ENCODE measurements at places on chromosomes 2 and 18. TPM values are rescaled to one million over a fixed set of nuclear protein-coding genes. Genes with fewer than 3 reads are reported as not detected.
A peak's percentile ranks its signal among the peaks of the same experiment; 100 is the strongest.

DNA sequence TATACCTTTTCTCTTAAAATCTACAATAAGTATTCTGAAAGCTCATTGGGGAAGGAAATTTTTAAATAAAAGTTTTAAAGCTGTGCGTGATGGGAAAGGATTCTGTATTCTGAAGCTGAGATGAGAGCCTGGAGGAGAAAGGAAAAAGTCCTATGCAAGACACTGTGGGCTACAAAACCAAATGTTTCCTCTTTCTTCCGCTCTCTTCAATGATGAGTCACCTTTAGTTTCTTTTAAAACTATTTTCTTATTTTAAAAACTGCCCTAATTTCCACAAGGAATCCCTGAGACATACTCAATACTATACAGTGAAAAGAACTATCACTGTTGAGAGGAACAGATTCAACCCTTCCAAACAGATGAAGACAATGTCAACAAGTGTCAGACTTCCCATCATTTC is 87.4 kb downstream of the INO80D start:
- no peak for DNase-seq

DNA sequence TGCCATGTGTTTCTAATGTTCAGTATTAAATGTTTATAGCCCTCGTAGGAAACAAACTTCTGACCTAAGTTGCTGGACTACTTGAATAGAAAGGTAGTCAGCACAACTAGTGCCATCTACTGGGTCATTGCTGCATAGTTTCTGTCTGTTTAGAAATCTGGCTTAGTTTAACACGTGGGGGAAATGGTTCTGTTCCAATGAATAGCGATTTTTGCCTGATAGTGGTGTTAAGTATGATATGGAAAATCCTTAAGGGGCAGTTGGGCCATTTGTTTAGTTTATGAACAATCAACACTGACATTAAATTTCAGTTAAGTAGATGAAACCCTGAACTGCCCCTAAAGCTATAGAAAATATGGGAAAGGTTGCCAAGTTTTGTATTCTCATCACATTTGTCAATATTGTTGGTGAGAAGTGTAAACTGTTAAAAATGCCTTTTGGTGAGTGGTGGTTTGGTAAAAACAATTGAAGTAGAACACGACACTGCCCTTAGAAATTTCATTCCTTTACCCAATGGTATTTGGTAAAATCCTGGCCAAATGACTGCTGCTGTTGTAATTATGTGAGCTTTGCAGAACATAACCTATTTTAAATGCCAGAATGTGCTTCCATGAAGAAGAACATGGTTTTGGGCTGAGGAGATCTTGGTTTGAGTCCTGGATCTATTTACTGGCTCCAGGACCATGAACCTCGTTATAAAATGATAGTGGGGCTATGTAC is 13.2 kb downstream of the NABP1 start:
- DNase-seq, result no peak

DNA sequence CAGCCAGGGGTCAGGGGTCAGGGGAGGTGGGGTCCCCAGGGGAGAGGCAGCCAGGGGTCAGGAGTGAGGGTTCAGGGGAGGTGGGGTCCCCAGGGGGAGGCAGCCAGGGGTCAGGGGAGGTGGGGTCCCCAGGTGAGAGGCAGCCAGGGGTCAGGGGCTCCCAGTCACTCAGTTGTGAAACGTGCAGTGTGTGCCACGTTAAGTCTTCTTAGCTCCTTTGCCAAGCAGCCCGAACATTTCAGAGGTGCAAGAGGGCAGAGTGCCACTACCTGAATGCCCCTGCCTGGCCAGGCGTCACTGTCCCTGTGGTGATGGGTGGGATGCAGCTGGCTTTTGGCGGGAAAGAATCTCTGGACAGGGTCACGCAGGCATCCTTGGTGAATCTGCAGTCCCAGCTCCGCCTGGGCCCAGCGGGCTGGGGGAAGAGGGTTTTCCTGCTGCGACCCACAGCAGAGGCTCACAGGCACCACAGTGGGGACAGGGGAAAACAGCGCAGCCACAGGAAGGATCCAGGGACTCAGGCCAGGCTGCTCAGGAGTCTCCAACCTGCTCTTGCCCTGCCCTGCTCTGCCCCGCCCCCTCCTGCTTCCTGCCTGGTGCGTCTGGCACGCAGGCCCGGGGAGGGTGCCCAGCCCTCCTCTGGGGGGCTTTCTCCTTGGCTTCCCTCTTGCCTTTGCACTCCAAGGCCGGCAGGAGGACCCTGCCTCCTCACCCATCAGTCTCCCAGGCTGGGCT is 188.3 kb downstream of the TWIST2 start:
- no peak for DNase-seq

DNA sequence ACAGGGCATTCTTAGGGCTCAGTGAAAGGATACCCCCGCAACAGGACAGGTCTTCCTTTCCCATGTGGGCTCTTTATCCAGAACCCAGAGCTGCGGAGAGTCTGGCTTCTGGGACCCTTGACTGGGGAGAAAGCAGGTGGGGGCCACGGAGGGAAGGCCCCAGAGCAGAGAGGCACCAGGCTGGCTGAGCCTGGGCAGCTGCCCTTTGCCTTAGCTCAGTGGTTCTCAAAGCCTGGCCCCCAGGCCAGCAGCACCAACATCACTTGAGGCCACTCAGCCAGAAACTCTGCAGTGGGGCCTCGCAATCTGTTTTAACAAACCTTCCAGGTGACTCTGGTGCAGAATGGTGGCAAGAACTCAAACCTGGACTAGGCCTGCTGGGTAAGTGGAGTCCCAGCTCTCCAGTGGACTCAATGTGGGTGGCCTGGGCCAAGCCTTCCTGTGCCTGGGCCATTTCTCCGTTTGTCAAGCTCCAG is 1.6 kb upstream of the TMEM37 start:
- DNase-seq, result no peak

- peak; percentile 84 for DNase-seq
These were observed 144.0 kb downstream of the TNS1 start for GRCh38 chr2:217858519-217859491.

DNA sequence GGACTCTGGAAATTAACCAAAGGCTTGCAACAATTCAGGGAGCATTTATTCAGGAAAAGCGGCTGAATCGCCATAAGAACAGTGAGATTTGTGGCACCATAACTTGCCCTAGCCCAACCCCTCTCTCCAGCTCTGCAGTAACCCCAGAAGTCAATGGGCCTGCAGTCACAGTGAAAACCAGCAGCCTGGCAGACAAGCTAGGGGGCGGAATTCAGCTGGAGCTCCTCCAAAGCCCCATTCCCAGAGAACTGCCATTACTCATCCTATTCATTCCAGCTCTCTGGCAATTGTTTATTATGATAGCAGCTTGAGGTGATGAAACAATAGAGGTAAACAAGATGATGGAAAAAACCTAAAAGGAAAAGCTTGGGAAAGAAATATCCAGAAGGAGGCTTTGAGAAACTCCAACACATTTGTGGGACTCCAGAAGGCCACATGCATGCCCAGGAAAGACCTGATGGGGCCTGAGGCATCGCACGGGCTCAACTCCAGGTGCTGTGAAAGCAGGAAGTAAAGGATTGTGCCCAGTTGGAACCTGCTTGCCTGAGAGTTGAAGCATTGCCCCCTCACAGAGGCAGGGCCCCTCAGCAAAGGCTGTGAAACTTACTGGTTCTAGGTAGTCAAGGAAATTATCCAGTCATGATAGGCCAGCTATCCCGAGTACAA is 126.7 kb downstream of the TWIST2 start:
- DNase-seq, result no peak

DNA sequence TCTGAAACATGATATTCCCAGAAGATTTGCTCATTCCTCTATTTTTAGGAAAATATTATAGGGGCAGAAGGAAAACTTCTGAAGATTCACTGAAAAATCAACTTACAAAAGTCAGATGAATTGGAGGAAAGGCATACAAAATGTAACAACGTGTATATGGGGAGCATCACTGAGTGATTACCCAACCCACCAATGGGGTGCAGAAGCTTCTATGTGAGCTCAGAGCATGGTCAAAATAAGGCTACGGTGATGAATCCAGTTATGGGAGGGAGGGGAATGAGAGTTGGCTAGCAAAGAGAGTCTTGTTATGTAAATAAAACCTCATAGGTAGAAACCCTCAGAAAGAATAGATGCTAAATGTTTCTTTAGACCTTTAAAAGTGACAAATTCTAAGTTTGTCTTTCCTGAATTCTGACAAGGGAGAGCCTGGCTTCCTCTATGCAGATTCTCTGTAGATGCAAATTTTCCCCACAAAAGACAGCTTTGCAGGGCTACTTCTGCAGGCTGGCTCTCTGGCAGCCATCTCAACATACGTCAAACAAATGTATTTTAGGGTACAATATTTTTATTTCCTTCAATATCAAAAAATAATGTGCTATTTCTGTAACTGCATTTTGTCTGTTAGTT is 171.4 kb upstream of the NDUFV2 start:
- no peak for DNase-seq

DNA sequence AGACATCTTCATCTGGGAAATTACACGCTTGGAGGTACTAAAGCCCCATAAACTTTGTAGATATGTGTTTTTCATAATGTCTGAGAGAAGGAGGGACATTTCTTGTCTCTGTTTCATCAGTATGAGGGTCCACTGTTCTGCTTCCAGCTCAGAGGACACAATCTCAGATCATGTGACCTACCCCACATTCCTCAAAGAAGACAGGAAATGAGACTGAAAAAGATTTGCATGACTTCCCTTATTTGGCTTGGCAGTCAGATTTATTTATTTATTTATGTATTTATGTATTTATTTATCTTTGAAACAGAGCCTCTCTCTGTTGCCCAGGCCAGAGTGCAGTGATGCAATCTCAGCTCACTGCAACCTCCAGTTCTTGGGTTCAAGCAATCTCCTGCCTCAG is 463.7 kb upstream of the RGPD4 start:
- no peak for DNase-seq

DNA sequence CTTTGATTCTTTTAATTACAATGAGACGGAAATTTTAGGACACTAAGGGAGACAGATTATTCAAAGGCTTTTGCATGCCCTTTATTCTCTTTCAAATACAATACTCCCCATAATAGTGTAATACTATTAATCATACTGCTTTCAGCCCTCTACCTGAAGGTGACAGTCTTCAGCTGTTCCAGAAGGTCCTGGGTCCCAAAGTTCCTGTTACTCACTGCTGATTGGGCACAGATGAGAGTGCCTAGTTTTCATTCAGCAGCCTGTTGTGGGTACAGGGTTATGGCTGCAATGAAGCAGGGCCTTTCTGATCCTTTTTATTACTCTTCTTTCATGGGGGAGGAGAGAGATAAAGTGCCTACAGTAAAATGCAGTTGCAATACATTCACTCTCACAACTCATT is 80.2 kb downstream of the NUP35 start:
- no peak for DNase-seq

ANKRD53 gene
- 3.3 TPM for polyA plus RNA-seq

RESP18 gene
- polyA plus RNA-seq, result not detected

- no peak for DNase-seq
These were observed 69.2 kb downstream of the TRIP12 start for GRCh38 chr2:229852565-229852964.

TRPM8 gene
- polyA plus RNA-seq, result not detected

- DNase-seq, result no peak
These were observed 14.9 kb upstream of the ACKR3 start for GRCh38 chr2:236554629-236555282.

GRCh38 chr18:43004421-43004820 is 111.1 kb downstream of the RIT2 start:
- no peak for DNase-seq

DNA sequence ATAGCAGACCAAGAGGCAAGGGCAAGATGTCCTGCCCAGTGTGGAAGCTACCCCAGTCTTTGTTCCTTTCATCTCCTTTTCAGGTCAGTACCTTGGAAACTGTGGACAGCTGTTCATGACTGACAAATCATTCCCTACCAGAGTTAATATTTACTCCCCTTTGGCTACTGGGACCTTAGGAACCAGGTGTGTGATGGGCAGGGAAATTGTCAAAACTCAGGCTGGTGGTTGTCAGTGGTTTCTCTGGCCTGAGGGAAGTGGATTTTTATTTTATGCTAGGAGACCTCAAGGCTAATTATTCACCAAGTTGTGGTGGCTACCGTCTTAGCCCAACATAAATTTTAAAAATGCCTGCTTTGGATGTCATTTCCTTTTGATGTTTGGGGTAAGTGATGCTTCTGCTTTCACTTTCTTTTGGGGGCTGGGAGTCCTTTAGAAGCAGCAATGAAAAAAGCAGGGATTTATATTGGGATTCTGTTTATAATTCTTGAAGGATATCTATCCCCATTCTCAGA is 119.3 kb downstream of the SETBP1 start:
- DNase-seq, result no peak

GRCh38 chr2:27218614-27219013 is 1.4 kb downstream of the CAD start:
- no peak for DNase-seq

GRB14 gene
- polyA plus RNA-seq, result 14.7 TPM

DNA sequence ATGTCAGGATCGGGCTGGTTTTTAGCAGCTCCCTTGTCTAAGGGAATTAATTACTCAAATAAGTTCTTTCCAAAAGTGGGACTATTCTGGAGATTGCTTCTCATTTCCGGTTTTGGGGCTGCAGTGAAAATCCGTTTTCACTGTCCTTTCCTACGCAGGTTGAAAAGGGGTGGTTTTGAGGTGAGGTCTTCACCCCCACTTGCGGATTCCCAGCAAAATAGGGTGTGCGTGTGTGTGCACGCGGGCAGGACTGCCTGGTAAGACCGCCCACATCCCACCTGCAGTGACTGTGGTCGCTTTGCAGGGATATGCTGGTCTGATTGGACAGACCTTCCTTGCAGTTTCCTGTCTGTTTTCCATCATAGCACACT is 472 bp upstream of the PLEKHM3 start:
- peak; percentile 40 for DNase-seq

ARL4C gene
- polyA plus RNA-seq, result 2.2 TPM

GRCh38 chr2:17976871-17977746 is 98.6 kb downstream of the KCNS3 start:
- DNase-seq, result no peak

CFAP221 gene
- 0.24 TPM for polyA plus RNA-seq

DNA sequence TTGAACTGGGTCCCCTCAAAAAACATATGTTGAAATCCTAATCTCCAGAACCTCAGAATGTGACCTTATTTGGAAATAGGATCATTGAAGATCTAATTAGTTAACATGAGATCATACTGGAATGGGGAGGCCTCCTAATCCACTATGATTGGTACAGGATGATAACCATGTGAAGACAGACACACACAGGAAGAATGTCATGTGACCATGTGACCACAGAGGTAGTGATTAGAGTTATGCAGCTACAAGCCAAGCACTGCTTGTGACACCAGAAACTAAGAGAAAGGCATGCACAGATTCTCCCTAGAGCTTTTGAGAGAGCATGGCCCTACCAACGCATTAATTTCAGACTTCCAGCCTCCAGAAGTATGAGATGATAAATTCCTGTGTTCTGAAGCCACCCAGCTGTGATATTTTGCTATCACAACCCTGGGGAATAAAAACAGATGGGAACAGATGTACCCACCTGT is 47.0 kb upstream of the TGIF1 start:
- DNase-seq, result no peak

- DNase-seq, result no peak
These were observed 1.5 kb downstream of the EPB41L5 start for GRCh38 chr2:120014226-120014980.

- DNase-seq, result no peak
These were observed 13.4 kb upstream of the GLS start for GRCh38 chr2:190867212-190867611.

DNA sequence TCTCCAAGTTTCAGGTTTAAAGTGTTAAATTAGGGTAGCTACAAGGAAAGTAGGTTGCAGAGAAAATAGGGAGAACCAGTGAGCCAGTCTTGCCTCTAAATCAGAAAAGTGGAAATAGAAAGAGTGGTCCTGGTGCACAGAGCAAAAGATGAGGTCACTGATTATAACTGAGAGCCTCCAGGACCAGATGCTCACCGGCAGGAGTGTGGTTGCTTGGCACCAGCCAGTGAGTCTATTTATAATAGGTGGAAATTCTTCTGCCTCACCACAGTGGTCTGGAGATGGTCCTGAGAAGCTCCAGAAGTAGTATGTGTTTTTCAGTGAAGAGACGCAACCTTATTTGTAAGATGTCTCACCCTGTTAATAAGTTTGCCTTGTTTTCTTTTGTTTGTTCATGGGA is 373.9 kb upstream of the KCNJ3 start:
- DNase-seq, result no peak

Data from ovary (tissue), 10 donors.